ENCODE measurements at places on chromosomes 2 and 18. TPM values are rescaled to one million over a fixed set of nuclear protein-coding genes. Genes with fewer than 3 reads are reported as not detected.

DNA sequence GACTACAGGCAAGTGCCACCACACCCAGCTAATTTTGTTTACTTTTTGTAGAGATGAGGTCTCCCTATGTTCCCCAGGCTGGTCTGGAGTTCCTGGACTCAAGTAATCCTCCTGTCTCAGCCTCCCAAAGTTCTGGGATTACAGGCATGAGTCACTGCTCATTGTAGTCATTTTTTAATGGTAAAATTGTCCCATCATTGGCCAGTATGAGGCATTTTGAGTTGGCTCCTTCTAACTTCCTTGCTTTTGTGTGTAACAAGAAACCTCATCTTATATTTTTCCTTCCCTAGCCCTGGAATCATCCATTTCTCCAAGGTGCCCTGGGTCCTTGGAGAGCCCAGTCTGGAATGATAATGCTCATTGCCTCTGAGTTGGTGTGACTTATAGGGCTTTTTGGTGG lies 148.5 kb downstream of the INHBB start:
- no peak overlapping the region for H3K27ac ChIP-seq
- no peak for DNase-seq
- no peak overlapping the region for H3K4me3 ChIP-seq

GRCh38 chr2:133378928-133379549 lies 189.2 kb downstream of the NCKAP5 start:
- no peaks in the 10 kb centered on the region for H3K4me1 ChIP-seq
- H3K27ac ChIP-seq: no peak overlapping the region
- H3K36me3 ChIP-seq: no peaks in the 10 kb centered on the region

DNA sequence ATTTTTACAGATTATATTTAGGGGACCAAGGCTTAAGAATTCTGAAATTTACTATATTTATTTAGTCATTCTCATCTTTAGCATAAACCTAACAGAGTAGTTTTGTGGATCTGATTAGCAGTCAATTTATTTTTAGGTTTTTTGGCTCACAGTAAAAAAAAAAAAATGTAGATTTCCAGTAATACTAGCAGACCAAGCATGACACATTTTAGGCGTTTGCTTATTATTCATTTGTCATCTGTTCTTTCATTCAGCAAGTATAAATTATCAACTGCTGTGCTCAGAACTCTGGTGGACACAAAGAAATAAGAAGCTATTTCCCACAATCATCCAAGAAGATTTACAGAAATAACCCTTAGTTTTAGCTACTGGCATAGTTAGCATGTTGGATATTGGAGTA lies 20.6 kb downstream of the PDE1A start:
- no peak for DNase-seq
- H3K27ac ChIP-seq: no peak overlapping the region
- no peak overlapping the region for H3K4me3 ChIP-seq

- H3K4me1 ChIP-seq: no peaks in the 10 kb centered on the region
- no peak for DNase-seq
- H3K27ac ChIP-seq: no peak overlapping the region
- no peaks in the 10 kb centered on the region for H3K36me3 ChIP-seq
- H3K27me3 ChIP-seq: no peaks in the 10 kb centered on the region
Measured at GRCh38 chr18:77754475-77755044, 504.9 kb downstream of the GALR1 start.

GRCh38 chr18:50410894-50411293 lies 36.0 kb downstream of the SKA1 start:
- no peak overlapping the region for H3K27ac ChIP-seq
- no peak for DNase-seq
- H3K4me3 ChIP-seq: no peak overlapping the region
- H3K27me3 ChIP-seq: no peaks in the 10 kb centered on the region
- no peaks in the 10 kb centered on the region for H3K4me1 ChIP-seq
- no peaks in the 10 kb centered on the region for H3K36me3 ChIP-seq

- DNase-seq: no peak
- H3K27ac ChIP-seq: peak overlapping the region; percentile 88
- H3K4me3 ChIP-seq: peak overlapping the region; percentile 75
Measured at GRCh38 chr18:31686986-31687928, 2.9 kb upstream of the B4GALT6 start.

- H3K27ac ChIP-seq: no peak overlapping the region
- no peaks in the 10 kb centered on the region for H3K4me1 ChIP-seq
- no peak for DNase-seq
- H3K27me3 ChIP-seq: no peaks in the 10 kb centered on the region
- H3K36me3 ChIP-seq: no peaks in the 10 kb centered on the region
Measured at GRCh38 chr2:235135990-235136561, 184.3 kb downstream of the SH3BP4 start.

GRCh38 chr2:132877923-132878322 lies 207.9 kb upstream of the LYPD1 start:
- no peaks in the 10 kb centered on the region for H3K36me3 ChIP-seq
- no peaks in the 10 kb centered on the region for H3K4me1 ChIP-seq
- H3K4me3 ChIP-seq: no peak overlapping the region
- no peak for DNase-seq
- no peaks in the 10 kb centered on the region for H3K27me3 ChIP-seq

DNA sequence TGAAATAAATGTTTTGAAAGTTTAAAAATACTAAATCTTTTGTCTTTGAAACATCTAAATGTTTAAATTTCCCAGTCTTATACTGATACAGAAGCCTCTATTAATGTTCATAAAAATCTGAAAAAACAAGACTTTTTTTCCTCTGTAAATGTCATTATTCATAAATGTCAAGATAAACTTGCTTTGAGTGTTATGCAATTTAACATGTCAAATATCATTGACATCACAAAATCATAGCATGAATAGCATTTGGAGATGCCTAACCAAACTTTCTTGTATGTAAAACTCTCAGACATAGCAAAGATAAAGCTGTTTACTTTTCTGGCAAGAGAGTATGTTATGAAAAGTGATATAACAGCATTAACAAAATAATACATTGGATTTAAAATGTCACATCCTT lies 128.0 kb upstream of the CDH19 start:
- no peaks in the 10 kb centered on the region for H3K27me3 ChIP-seq
- no peak for DNase-seq
- H3K36me3 ChIP-seq: no peaks in the 10 kb centered on the region

DNA sequence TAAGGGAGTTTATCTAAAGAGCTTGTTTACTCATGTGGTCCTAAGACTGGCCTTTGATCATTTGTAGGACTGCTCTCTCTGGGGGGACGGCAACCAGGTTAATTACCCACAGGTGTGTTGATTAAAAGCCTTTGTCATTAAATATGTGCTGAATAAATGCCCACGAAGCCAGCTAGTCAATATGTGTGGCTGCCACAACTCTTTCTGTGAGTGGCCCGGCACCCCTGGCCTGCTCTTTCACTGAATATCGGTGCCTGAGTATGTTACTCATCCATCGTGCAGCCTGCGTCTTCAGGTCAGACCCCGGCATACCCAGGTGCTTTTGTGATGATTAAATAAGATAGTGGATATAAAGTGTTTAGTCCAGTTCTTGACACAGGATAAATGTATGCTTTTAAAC lies 24.3 kb upstream of the FSHR start:
- DNase-seq: no peak
- no peaks in the 10 kb centered on the region for H3K36me3 ChIP-seq
- H3K4me1 ChIP-seq: no peaks in the 10 kb centered on the region
- no peak overlapping the region for H3K27ac ChIP-seq
- H3K27me3 ChIP-seq: no peaks in the 10 kb centered on the region

GRCh38 chr2:221346411-221346810 lies 225.7 kb downstream of the EPHA4 start:
- no peak overlapping the region for H3K4me3 ChIP-seq
- H3K36me3 ChIP-seq: no peaks in the 10 kb centered on the region
- no peaks in the 10 kb centered on the region for H3K4me1 ChIP-seq
- H3K27me3 ChIP-seq: no peaks in the 10 kb centered on the region
- DNase-seq: no peak

DNA sequence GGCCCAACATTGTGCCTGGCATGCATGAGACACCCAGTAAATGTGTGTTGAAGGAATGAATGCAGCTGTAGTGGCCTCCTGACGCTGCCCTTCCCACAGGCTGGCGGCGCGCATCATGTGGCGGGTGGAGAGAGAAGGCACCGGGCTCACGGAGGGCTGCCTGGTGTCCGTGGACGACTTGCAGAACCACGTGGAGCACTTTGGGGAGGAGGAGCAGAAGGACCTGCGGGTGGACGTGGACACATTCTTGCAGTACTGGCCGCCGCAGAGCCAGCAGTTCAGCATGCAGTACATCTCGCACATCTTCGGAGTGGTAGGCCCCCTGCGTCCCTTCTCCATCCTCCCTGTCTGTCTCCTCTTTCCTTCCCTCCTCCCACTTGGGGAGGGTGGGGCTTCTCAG lies 20.1 kb downstream of the SMYD1 start:
- H3K27me3 ChIP-seq: no peaks in the 10 kb centered on the region
- no peaks in the 10 kb centered on the region for H3K36me3 ChIP-seq
- no peak overlapping the region for H3K27ac ChIP-seq
- no peaks in the 10 kb centered on the region for H3K4me1 ChIP-seq
- no peak for DNase-seq

DNA sequence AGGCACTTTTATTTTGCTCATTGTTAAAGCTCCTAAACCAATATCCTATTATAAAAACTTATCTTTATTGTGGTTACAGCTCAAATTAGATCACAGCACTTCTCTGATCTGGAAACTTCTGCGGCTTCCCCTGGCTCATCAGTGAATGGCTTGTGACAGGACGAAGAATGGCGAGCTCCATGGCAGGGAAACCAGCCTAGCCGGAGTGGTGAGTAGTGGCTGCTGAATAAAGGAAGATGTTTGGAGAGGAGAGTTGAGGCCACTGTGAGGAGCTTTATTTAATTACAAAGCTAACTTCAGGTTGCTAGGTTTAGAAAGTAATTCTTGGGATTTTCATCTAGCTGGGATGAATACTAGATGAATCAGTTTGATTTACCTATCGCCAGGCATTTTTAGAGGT lies 213.5 kb downstream of the CYRIA start:
- H3K4me3 ChIP-seq: no peak overlapping the region
- no peak for DNase-seq
- H3K4me1 ChIP-seq: no peaks in the 10 kb centered on the region
- H3K27me3 ChIP-seq: no peaks in the 10 kb centered on the region
- no peaks in the 10 kb centered on the region for H3K36me3 ChIP-seq

GRCh38 chr18:25422230-25422629 lies 70.3 kb upstream of the ZNF521 start:
- no peaks in the 10 kb centered on the region for H3K36me3 ChIP-seq
- peaks cover 5% of the 10 kb centered on the region for H3K27me3 ChIP-seq
- H3K4me3 ChIP-seq: no peak overlapping the region
- no peak for DNase-seq
- no peak overlapping the region for H3K27ac ChIP-seq

- peak overlapping the region; percentile 76 for H3K27ac ChIP-seq
- no peaks in the 10 kb centered on the region for H3K27me3 ChIP-seq
Measured at GRCh38 chr18:23236876-23237468, 101.7 kb downstream of the CABLES1 start.

DNA sequence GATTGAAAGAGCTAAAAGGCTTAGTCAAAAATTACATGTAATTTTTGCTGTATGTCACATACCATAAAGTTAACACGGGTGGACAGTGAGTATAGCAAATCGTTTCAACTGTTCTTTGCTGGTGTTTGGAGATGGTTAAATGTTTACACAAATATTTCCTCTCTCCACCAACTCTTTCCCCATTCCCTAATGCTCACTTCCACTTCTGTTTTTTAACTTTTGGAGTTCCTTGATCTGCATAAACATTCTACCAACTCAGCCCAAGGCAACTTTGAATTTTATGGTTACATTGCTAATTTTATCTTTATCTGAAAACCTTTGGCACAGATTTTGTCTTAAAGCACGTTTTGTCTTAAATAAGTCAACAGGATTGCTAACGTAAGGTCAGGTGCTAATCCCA lies 1.9 kb upstream of the SPOPL start:
- H3K4me1 ChIP-seq: peaks cover 9% of the 10 kb centered on the region
- no peaks in the 10 kb centered on the region for H3K27me3 ChIP-seq
- no peak overlapping the region for H3K4me3 ChIP-seq
- H3K36me3 ChIP-seq: no peaks in the 10 kb centered on the region

DNA sequence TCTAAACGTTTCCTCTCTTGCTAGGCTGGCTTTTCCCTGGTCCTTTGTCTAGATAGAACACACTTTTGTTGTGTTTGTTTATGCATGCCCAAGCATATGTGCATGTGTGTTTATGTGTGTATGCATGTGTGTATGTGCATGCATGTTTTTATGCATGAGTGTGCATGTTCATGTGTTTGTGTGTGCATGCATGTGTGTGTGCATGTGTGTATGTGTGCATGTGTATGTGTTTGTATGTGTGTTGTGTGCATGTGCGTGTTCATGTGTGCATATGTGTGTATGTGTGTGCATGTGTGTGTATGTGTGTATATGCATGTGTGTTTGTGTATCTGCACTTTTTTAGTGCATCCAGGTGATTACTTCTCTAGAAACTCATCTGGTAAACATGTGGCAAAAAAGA lies 558.0 kb downstream of the GALR1 start:
- DNase-seq: no peak
- no peak overlapping the region for H3K4me3 ChIP-seq
- no peaks in the 10 kb centered on the region for H3K27me3 ChIP-seq
- H3K27ac ChIP-seq: no peak overlapping the region

GRCh38 chr2:234627308-234627707 lies 130.4 kb upstream of the ARL4C start:
- H3K27ac ChIP-seq: no peak overlapping the region
- no peaks in the 10 kb centered on the region for H3K36me3 ChIP-seq
- H3K4me1 ChIP-seq: no peaks in the 10 kb centered on the region
- H3K4me3 ChIP-seq: no peak overlapping the region
- no peak for DNase-seq
- H3K27me3 ChIP-seq: no peaks in the 10 kb centered on the region

- DNase-seq: no peak
- no peak overlapping the region for H3K4me3 ChIP-seq
- H3K27ac ChIP-seq: no peak overlapping the region
- no peaks in the 10 kb centered on the region for H3K36me3 ChIP-seq
- H3K4me1 ChIP-seq: no peaks in the 10 kb centered on the region
Measured at GRCh38 chr2:188189356-188189755, 102.3 kb upstream of the GULP1 start.

Gene RBM44
- total RNA-seq: 0.56 TPM

Gene PARD6G
- total RNA-seq: 1.4 TPM

Gene COLEC11
- 0.74 TPM for total RNA-seq

Gene TYW5
- total RNA-seq: 5.2 TPM

Gene DPYSL5
- not detected for total RNA-seq

Gene TPRKB
- total RNA-seq: 23.6 TPM

Gene DHX57
- 13.7 TPM for total RNA-seq

Gene CCDC74A
- total RNA-seq: 71.9 TPM

Gene ASB18
- total RNA-seq: not detected

Gene ATF2
- 35.8 TPM for total RNA-seq

Gene NETO1
- not detected for total RNA-seq

All from GM12878 (cell line).